Inflammatory macrophage (primary cell): ENCODE measurements at places on chromosomes 7 and 10.
A peak's percentile ranks its signal among the peaks of the same experiment; 100 is the strongest.

DNA sequence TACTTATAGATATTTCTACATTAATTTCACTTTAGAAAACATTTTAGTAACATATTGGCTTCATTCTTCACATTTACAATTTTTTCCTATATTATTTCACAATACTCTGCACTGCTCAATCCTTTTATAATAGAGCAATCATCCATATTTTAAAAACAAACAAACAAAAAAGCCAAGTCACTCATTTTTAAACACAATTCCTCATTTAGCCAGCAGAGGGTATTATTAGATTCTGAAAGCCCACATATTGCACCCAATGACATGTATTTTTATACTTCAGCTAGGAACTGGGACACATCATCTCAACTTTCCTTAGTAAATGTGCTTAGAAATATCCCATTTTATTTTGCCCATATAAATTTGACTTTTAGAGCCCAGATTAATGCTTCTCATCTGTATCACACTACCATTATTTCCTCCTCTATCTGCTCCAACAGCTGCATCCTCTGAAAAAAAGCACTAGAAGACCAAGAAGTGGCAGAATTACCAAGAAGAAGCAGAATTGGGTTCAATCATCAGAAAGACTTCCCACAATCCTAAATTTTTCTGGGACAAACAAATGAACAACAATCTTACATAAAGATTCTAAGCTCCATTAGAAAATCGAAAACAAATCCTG, 29.5 kb downstream of the CTNNA3 start:
- DNase-seq = peak; percentile 39

DNA sequence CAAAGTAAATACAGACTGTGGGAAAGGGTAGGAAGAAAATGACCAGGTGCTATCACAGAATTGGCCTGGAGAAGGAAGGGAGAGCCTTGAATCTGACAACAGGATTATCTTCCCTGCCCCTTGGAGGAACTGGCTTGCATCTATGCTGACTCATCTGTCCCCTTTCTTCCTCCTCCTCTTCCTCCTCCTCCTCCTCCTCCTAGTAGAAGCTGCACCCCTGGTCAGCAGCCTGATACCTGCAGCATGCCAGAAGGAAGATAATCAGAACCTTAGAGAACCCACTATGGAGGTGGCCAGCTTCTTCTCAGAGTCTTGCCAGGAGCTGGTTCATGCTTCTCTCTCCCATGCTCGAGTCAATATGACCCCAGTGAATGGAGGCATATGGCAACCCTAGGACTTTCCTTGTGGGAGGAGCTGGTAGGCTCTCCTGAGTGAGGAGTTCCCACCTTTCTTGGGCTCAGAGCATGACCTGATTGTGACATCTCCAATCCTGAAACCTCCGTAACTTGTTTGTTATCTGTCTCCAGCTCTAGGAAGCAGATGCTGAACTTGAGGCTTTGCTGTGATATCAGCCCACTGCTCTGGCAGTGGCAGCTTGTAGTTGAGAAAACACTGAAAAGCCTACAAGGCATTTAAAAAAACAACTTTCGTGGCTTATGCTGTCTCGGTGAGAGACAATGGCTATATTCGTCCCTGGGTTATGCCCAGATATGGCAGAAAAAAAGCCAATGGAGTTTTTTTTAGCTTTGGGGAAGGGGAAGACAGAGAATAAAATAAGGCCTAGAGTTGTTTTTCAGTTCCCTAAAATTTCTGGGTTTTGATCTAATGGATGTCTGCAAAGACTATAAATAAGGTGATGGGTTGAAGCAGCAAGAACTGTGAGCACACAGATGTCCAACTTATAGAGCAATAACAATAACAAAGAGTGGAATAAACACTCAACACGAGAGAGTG, 60.6 kb downstream of the CDHR3 start:
- DNase-seq = no peak

GRCh38 chr10:6665847-6666246, 85.8 kb upstream of the PRKCQ start:
- DNase-seq = no peak

GRCh38 chr10:20162123-20162522, 345.9 kb downstream of the PLXDC2 start:
- DNase-seq = no peak

DNA sequence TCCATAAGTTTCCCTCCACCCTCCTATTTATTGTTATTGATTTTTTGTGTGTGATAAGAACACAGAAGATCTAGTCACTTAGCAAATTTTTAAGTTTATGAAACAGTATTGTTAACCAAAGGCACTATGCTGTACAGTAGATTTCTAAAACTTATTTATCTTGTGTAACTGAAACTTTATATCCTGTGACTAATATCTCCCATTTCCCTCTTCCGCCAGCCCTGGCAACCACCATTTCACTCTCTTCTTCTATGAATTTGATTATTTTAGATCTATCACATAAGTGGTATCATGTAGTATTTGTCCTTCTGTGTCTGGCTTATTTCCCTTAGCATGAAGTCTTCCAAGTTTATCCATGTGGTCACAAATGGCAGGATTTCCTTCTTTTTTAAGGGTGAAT, 144.3 kb upstream of the INHBA start:
- DNase-seq = no peak

DNA sequence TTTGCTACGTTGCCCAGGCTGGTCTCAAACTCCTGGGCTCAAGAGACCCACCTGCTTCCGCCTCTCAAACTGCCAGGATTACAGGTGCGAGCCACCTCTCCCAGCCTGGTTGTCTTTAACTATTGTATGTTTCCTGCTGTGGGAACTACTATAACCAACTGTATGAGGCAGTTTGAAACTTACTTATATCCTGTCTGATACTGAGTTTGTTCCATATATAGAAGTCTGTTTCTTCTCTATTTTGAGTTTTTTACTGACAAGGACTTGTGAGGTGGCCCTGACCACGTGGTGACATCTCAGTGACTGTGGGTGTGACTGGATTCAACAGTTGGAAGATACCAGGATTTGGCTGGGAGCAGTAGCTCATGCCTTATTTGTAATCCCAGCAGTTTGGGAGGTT, 14.2 kb downstream of the FBH1 start:
- no peak for DNase-seq

DNA sequence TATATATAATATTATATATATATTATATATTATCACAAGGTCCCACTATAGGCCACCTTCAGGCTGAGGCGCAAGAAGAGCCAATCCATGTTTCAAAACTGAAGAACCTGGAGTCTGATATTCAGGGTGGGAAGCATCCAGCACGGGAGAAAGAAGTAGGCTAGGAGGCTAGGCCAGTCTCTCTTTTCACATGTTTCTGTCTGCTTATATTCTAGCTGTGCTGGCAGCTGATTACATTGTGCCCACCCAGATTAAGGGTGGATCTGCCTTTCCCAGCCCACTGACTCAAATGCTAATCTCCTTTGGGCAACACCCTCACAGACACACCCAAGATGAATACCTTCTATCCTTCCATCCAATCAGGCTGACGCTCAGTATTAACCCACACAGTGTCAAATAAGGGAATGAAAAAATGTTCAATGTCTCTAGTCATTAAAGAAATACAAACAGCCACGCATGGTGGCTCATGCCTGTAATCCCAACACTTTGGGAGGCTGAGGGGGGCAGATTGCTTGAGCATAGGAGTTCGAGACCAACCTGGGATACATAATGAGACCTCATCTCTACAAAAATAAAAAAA, 135.4 kb upstream of the PCBD1 start:
- no peak for DNase-seq

- no peak for DNase-seq
These were observed 14.6 kb downstream of the RASGEF1A start for GRCh38 chr10:43252166-43252782.

DNA sequence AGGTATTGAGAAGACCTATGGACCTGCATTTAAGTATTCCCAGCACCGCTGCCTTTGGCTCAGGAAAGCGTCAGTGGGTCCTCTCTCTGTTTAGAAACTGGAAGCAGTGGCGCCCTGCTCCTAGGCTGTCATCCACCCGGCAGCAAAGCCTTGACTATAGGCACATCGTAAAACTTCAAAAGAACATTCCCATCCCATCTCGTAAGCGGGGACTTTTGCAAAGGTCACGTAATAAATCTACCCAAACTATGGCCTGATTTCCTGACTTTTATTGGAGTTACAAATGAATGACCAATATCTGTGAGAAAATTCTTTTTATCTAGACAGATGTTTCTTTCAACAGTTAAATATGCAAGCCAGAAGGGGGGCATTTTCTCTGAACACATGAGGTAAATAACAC, 115.8 kb upstream of the TCERG1L start:
- no peak for DNase-seq

DNA sequence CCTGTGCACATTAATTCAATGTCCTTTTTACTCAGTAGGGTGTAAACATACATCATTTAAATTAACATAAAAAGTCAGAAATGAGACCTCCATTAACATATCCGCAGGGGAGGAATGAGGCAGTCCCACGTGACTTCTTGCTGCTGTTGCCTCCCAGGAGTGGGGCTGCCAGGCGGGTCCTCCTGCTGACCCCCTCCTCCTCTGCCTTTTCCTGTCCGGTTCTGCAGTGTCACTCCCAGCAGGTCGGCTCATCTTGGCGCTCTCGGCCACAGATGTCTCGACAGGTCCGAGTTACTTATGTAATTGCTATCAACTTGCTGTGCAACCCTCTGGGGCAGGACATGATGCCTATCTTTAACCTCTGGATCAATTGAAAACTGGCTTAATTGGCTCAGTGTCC, 329.6 kb downstream of the GALNT17 start:
- DNase-seq = no peak

- no peak for DNase-seq
These were observed 461 bp upstream of the ETV1 start for GRCh38 chr7:13989949-13990305.

GRCh38 chr7:25347360-25348066, 119.2 kb upstream of the NPVF start:
- no peak for DNase-seq

DNA sequence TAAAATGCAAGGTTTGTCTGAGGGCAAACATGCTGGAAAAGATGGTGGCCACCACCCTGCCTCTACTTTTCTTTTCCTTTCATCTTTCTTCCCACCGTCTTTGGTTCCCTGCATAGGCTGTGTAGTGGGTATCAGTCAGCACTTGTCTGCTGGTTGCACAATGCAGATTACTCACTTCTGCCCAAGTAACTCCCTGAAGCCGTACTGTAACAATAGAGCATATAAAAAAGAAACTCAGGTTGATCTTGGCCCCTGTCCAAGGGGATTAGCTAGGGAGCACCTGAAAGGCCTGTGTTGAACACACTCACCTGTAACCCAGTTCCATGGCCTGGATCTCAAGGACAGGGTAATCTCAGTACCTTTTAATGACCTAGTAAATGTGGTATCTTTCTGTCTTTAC, 533.0 kb upstream of the GALNT17 start:
- DNase-seq = no peak

GRCh38 chr10:128044186-128044585, 82.0 kb downstream of the MKI67 start:
- DNase-seq = no peak

GRCh38 chr7:38462819-38463218, 168.4 kb downstream of the AMPH start:
- no peak for DNase-seq

DNA sequence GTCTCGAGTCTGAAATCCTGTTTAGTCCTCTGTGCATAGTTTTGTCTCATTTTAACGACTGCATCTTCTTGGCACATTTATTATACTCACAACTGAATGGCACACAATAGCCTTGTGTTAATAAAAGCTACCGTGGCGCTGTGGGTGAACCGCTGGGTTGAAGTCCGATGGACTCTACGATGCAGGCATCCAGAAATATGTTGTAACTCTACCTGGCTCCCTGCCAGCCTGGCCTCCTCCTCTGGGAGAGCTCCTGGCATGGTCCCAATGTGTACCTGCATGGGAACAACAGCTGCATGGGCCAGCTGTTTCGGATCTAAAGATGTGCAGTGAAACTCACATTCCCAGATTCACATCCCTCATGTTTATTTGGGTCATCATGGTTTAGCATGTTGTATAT, 3.7 kb upstream of the DPYSL4 start:
- no peak for DNase-seq

GRCh38 chr10:28595613-28596012, 62.7 kb downstream of the WAC start:
- DNase-seq = no peak

DNA sequence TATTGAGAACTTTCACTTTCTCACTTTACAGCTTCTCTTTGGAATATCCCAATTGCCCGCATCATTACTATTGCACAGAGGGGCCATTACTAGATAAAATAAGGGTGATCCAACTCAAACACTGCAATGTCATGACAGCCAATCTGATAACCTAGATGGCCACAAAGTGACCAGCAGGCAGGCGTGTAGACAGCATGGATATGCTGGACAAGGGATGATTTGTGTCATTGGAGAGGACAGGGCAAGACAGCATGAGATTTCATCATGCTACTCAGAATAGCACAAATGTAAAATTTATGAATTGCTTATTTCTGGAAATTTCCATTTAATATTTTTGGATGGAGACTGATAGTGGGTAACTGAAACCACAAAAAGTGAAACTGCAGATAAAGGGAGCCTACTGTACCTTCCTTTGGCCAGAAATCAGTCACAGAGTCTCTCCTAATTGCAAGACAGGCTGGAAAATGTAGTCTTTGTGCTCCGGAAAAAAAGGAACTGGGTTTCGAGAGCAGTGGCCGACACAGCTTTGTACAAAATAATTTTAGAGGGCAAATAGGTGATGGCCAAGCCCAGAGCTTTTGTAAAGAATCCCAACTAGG, 6.1 kb upstream of the GSDME start:
- no peak for DNase-seq

DNA sequence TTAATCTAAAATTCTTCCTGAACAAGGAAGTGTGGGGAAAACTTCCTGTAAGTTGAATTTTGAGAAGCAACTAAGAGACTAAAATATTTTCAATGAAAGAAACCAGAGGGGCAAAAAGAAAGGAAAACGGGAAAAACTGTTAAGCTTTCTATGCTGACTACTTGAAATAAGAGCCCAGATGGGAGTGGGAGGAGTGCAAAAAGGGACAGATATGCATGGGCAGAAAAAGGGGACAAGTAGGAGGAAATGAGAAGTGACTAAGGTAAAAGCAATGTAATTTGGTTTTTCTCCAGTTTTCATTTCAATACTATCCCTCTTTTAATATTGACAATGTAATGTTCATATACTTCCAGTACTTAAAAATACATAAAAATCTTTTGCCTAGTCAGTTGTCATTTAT, 11.1 kb downstream of the OGA start:
- no peak for DNase-seq

GRCh38 chr7:151348970-151349369, 7.4 kb downstream of the NUB1 start:
- DNase-seq = no peak

- peak; percentile 50 for DNase-seq
These were observed 37.7 kb upstream of the KLF6 start for GRCh38 chr10:3822541-3823330.

GRCh38 chr10:45064998-45065397, 64.3 kb downstream of the ZNF22 start:
- DNase-seq = peak; percentile 48

GRCh38 chr7:309586-310228, 19.7 kb downstream of the FOXL3 start:
- DNase-seq = no peak
